Left kidney (tissue), 8 donors: ENCODE measurements at places on chromosomes 7 and 10. TPM values are rescaled to one million over a fixed set of nuclear protein-coding genes. Genes with fewer than 3 reads are reported as not detected.

ZNF138 gene
- polyA plus RNA-seq = 25.3 TPM

DNA sequence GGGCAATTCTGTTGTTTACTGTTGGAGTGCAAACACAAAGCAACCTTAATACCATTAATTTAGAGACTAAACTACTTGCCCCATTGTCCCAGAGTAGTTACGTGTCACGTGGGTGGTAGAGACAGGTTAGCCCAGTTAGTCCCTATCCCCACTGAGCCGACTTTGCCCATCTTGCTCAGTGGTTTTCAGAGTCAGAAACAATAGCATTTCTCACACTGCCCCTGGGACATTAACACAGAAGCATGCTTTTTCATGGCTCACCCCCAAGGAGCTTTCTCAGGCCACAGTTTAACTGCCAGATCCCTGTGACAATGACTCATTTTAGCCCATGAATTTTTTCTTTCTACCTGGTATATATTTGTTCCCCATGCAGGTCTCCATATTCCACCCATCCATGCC lies 271.0 kb downstream of the POU6F2 start:
- DNase-seq = no peak

CALN1 gene
- polyA plus RNA-seq = 1.5 TPM

GRCh38 chr7:127782075-127782474 lies 130.1 kb downstream of the SND1 start:
- DNase-seq = no peak

ARHGEF35 gene
- 24.0 TPM for polyA plus RNA-seq

DNA sequence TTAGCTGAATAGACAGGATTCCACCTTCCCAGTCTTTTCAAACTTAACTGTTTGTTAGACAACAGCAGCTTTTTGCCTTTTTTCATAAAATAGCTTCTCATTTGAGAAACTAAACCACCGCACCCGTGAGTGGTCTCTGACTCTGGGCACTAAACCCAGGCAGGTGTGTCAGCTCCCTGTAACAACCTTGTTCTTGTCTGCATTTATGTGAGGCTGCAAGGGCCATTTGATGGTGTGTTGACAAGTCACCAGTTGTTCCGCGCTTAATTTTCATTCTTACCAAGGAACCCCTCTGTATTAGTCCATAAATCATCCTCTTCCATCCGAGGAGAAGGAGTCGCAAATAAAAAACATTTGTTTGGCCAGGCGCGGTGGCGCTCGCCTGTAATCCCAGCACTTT lies 1.5 kb downstream of the STOX1 start:
- DNase-seq = no peak

GRCh38 chr10:122549636-122550035 lies 10.9 kb upstream of the DMBT1 start:
- DNase-seq = no peak

GRCh38 chr10:132742167-132742836 lies 43.6 kb downstream of the NKX6-2 start:
- no peak for DNase-seq

GRCh38 chr7:121505021-121505420 lies 108.9 kb upstream of the FAM3C start:
- DNase-seq = no peak

CTBP2 gene
- 83.5 TPM for polyA plus RNA-seq

- no peak for DNase-seq
Observed at GRCh38 chr7:105599551-105599950, 18.3 kb upstream of the EFCAB10 start.

DNA sequence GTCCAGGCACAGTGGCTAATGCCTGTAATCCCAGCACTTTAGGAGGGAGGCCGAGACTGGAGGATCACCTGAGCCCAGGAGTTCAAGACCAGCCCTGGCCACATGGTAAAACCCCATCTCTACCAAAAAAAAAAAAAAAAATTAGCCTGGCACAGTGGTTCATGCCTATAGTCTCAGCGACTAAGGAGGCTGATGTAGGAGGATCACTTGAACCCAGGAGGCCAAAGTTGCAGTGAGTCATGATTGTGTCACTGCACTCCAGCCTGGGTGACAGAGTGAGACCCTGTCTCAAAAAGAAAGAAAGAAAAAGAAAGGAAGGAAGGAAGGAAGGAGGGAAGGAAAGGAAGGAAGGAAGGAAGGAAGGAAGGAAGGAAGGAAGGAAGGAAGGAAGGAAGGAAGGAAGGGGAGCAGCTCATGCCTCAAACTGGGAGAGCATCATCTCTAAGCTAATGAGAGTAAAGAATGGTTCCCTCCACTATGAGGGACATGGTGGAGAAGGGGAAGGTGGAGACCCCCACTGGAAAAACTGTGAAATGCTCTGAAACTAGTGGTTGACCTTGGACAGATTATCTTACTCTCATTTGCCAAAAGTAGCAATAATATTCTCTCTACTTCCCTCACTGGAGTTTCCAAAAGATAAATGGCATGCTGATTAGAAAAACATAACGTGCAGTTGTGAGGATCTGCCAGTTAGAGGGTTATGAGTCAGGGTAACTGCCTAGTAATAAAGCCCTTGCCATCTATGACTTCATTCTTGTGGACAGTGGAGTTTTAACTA lies 16.8 kb downstream of the GIMAP5 start:
- peak; percentile 14 for DNase-seq

GRCh38 chr7:148014541-148014940 lies 576.0 kb upstream of the C7orf33 start:
- DNase-seq = no peak

DNA sequence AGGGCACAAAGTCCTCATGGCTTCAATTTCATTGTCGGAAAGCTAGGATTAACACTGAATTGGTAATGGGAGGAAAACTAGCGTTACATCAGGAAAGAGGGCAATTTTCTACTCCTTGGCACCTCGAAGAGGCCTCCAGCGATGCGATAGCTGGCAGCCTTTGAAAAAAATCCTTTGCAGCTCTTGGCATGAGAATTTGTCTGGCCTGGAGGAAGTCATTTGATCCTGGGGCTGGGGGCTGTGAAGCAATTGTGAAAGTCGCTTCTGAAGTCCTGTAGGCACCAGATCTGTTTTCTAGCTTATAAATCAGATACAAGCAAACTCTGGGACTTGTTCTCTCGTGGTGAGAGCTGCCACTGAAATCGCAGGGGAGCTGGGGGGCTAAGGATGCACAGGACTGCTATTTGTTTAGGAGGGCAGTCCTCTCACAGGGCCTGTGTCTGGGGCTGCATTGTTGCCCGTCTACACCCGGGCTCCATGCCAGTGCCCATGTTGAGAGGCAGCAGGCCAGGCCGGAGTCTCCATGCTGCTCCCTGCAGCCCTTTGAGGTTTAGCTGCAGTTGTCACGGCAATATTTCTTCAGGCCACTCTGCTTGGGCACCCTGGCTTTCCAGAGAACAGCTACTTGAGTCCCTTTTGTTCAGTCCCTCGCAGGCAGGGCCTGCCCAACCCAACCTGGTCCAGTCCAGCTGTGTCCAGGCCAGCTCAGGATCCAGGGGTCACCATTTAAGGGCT lies 206.8 kb upstream of the LYZL1 start:
- DNase-seq = no peak

GRCh38 chr10:110636932-110637557 lies 7.1 kb upstream of the RBM20 start:
- DNase-seq = no peak

DNA sequence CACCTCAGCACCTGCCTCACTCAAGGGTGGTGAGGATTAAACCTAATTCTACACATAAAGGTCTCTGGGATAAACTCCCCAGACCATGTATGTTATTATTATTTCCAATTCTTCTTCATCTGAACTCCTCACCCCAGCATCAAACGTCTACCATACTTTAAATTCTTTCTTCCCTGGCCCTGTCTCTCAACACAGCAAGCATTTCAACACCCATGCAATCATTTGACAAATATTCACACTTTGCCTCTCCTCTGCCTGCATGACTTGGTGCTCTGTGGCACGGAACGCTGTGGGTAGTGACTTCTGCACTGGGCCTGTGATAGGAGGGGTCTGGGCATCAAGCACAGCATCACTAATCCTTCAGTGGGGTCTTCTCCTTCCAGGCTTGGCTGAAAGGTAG lies 490.8 kb downstream of the TNS3 start:
- no peak for DNase-seq
